Foreskin keratinocyte (primary cell): ENCODE measurements at places on chromosomes 11 and 22.

DNA sequence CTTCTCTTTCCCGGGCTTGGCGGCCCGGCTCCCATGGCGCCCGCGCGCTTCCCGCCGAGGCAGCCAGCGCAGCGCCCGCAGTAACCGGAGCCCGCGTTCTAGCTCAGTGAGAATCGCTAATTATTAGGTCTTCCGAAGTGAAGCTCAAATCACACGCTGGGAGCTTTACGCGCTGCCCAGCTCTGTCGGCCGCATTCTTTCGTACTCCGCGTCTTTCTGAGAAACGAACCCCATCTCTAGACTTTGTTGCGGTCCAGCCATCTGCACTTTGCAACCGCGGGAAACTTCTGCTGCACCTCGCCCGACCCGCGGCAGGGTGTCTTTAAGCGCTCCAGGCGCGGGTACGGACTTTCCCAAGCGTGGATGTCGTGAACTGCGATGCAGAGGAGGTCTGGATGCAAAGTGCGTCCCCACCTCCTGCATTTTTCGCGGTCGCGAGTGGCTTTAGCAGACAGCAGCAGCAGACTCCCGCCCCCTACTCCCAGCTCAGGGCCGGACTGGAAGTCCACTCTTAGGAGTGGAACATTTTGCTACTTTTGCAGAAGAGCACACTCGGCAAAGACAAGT is 6.0 kb upstream of the PAX6 start:
- no peak for DNase-seq

GRCh38 chr22:46455446-46455845 is 82.0 kb downstream of the CELSR1 start:
- no peak for DNase-seq

- DNase-seq = no peak
Measured at GRCh38 chr11:44548032-44548695, 17.3 kb upstream of the CD82 start.

DNA sequence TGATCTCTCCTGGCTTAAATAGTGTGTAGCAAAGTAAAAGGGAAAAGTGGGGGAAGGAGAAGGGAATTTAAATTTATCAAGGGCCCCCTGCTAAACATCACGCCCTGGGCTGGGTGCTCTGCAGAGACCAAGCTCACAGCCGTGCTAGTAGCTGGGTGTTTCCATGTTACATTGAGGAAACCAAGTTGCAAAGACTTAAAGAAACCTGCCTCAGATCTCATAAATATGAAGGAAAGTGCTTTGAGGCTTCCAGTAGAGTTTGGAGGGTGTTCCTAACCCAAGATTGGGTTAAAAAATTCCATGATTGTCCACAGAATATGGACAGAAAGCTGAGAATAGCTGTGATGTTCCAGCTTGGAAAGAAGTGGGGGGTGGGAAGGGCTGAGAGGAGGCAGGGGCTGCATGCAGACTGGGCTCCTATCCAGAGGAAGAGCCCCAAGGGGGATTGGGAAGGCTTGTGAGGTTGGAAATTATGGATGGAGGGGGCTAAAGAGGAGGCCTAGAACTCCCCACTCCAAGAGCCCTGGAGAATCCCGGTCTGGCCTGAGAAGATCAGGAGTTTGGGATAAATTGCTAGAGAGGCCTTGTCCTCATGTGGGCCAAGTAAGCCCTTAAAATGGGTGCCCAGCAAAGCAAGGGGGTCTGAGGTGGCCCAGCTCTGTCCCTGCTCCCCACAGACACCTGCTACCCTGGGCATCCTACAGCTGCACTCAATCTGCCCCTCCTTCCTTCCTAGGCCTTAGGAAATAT is 25.0 kb upstream of the OAF start:
- DNase-seq = no peak

- DNase-seq = peak; percentile 93
Measured at GRCh38 chr11:29527391-29527936, 489.4 kb downstream of the KCNA4 start.

- DNase-seq = no peak
Measured at GRCh38 chr11:9397746-9398680, 13.6 kb downstream of the IPO7 start.

DNA sequence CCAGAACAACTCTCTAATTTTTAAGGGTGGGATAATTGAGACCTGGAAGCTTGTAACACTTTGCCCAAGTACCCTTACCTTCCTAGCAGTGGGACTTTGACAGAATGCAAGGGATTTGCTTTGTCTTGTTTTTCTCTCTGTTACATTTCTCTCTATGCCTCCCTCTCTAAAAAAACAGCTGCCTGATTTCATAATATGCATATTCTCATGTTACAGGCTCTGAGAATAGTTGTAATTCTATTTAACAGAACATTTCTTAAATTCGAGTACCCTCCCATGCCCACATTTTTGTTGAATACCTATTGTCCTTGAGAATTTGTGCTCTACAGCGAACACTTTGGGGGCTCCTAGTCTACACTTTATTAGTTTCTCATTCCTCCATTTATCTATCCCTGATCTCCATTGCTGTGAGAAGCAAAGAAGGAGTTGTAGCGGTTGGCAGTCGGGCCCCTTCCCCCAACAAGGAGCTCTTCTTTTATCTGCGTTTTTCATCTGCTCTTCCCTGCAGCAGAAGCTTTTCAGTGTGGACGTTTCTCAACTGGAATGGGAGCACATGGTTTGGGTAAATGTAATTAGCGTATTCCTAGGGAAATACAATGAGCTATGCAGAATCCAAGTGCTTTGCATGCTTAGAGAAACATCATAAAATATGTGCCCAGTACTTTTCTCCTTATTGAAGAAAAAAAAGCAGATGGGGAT is 117.7 kb upstream of the CCDC90B start:
- DNase-seq = no peak

DNA sequence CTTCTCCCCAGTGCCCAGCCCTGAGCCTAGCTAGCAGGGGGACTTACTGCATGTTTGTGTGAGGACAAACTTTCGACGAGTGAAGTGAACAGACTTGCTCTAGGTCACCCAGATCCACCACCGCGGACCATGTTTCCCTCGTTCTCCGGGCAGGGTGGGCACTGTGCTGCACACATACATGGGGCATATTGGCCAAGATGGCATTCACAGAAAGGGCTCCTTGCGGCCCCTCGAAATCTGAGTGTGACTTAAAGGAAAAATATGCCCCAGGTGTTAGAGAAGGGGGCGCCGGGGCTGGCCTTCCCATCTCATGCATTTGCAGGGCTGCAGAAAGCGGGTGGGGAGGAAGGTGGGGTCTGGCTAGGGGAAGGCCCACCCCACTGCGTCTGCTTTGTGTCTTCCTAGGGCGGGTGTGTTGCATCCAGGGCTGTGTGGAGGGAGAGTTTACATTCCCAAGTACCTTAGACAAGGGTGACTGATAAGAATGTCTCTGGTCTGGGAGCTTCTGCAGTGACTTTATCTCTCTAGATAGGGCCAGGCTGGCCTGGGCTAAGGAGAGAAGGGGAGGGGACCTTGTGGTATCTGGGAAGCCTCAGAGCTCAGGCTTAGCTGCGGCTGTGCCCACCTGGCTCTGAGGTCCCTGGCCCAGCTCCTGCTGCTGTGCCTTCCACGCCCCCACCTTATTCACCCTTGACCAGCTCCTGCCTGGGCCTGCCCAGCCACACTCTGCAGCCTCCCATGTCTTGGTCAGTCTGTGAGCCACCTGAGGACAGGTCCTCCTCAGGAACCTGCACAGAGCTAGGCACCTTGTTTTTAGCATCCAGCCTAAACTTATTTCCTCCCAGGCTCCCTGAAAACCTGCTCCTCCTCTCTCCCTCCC is 45.8 kb downstream of the LRRC32 start:
- DNase-seq = no peak

- DNase-seq = no peak
Measured at GRCh38 chr11:11966354-11966741, 42.1 kb downstream of the DKK3 start.

GRCh38 chr11:119671051-119671450 is 57.9 kb downstream of the NECTIN1 start:
- no peak for DNase-seq

DNA sequence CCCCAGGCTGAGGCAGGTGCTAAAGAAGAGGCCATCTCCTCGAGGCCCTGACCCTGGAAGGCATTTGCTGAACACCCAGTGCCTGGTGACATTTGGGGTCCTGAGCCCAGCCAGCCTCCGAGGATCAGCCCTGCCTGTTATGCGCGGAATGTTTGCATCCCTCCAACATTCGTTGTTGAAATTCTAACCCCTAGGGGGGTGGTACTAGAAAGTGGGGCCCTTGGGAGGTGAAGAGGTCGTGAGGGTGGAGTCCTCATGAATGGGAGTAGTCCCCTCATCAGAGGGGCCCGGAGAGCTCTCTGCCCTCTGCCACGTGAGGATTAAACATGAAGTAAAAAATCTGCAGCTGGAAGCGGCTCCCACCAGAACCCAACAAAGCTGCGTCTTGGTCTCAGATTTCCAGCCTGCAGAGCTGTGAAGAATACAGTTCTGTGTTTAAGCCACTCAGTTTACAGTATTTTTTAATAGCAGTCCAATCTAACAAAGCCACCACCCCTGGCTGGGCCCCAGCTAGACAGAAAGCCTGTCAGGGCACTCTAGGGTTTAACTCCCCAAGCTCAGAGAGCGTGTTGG is 35.3 kb upstream of the SEPTIN5 start:
- DNase-seq = no peak

DNA sequence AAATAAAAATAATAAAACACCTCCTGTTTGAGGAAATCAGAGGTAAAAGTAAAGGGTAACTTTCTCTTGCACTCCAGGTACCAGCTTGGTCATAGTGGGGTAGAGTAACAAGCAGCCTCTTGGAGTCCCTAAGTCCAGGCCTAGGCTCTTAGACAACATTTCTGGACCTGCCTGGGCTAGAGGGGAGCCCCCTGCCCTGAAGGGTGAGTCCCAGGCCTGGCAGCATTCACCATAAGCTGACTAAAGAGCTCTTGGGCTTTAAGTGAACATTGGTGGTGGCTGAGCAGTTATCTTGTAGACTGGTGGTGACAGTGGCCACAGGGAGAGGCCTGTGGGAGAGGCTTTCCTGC is 18.6 kb upstream of the OR56A3 start:
- no peak for DNase-seq

GRCh38 chr11:11265994-11266606 is 87.0 kb downstream of the CSNK2A3 start:
- peak; percentile 36 for DNase-seq

DNA sequence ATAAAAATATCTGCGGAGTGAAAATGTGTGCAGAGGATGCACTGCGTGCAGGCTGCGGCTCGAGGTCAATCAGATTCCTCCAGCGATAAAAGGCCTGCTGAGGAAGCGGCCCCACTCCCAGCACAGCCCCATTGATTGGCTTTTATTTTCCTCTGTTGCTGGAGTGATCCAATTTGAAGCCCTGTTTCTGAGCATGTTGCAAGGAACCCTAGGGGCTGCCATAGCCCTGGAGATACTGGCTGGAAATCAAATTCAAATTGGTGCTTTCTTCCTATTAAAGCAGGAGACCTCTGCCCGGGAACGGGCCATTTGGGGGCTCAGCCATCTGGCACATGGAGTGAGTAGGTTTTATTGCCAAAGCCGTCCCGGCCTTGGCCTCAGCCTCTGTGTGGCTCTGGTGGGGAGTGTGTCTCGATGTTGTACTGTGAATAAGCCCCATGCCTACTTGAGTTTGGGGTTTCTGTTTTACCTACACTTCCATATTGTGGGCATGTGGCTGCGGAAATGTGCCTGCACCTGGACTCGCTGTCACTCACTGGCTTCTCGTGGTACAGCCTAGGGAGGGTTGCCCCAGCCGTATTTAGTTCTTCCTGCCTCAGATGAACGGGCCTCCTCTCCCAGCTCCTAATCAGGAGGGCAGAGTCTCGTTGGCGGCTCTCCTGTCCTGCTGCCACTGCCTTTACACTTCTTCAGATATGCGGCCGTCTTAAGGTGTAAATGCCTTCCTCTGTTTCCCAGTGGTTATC is 25.6 kb downstream of the PARVB start:
- no peak for DNase-seq

GRCh38 chr11:98296091-98296880 is 724.5 kb upstream of the CNTN5 start:
- no peak for DNase-seq

GRCh38 chr11:117226388-117227385 is 5.2 kb downstream of the PCSK7 start:
- peak; percentile 56 for DNase-seq

- DNase-seq = peak; percentile 20
Measured at GRCh38 chr11:94401773-94402265, 600 bp upstream of the GPR83 start.

- no peak for DNase-seq
Measured at GRCh38 chr11:118223992-118224391, 819 bp downstream of the JAML start.

- DNase-seq = no peak
Measured at GRCh38 chr11:30431127-30431814, 108.4 kb downstream of the ARL14EP start.

GRCh38 chr22:26385164-26385563 is 43.9 kb upstream of the ASPHD2 start:
- DNase-seq = no peak

GRCh38 chr22:11605468-11605981 is 3922.5 kb upstream of the OR11H1 start:
- DNase-seq = no peak

- DNase-seq = no peak
Measured at GRCh38 chr11:118885319-118885718, 1.6 kb downstream of the CXCR5 start.

GRCh38 chr22:26357813-26358212 is 71.2 kb upstream of the ASPHD2 start:
- DNase-seq = no peak

DNA sequence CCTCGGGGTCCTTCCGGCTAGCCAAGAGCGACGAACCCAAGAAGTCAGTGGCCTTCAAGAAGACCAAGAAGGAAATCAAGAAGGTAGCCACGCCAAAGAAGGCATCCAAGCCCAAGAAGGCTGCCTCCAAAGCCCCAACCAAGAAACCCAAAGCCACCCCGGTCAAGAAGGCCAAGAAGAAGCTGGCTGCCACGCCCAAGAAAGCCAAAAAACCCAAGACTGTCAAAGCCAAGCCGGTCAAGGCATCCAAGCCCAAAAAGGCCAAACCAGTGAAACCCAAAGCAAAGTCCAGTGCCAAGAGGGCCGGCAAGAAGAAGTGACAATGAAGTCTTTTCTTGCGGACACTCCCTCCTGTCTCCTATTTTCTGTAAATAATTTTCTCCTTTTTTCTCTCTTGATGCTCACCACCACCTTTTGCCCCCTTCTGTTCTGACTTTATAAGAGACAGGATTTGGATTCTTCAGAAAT is 1.9 kb upstream of the GCAT start:
- no peak for DNase-seq

- DNase-seq = no peak
Measured at GRCh38 chr22:23803001-23803819, 16.4 kb downstream of the SMARCB1 start.

- no peak for DNase-seq
Measured at GRCh38 chr11:76795290-76795935, 12.3 kb downstream of the TSKU start.

- no peak for DNase-seq
Measured at GRCh38 chr11:9473408-9473807, 12.6 kb downstream of the ZNF143 start.
